Gastroesophageal sphincter (tissue), 4 donors: ENCODE measurements at places on chromosomes 7 and 10. TPM values are rescaled to one million over a fixed set of nuclear protein-coding genes. Genes with fewer than 3 reads are reported as not detected.

DNA sequence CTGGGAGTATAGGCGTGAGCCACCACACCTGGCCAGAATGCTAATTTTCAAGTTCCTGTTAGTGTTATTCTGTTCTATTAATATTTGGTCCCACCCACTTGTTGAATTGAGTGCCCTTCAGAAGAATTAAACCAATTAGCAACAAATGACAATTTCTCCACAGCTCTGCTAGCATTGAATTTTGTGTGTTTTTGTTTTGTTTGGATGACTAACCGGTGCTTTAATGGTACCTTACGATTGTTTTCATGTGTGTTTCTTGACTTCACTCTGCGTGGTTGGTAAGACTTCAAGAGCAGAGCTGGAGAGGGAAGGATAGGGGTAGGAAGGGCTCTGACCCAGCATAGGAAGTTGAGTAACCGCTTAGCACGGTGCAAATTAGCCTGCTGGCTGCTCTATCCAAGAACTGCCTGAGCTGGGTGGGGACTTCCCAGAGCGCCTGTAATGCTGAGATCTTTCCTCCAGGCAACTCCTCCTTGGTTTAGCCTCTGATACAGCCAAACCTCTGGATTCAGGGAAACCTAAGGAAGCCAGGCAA lies 4.6 kb downstream of the ARPC1B start:
- ATAC-seq = peak; percentile 84

DNA sequence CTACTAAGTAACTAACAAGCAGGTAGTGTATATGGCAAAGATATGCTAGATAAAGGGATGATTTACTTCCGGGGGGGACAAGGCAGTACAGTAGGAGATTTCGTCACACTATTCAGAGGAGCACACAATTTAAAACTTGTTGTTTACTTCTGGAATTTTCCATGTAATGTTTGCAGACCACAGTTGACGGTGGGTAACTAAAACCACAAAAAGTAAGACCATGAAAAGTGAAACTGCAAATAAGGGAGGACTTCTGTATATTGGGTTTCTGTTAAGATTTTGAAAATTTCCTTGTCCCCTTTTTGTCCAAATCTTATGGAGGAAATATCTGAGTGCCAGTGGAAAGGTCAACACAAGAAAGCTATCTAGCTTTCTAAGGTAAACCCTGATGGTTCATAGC lies 170.0 kb downstream of the ELAPOR2 start:
- no peak for ATAC-seq

- no peak for ATAC-seq
Measured at GRCh38 chr7:36726311-36726710, 2.0 kb upstream of the AOAH start.

GRCh38 chr10:101969412-101969922 lies 86.5 kb downstream of the ARMH3 start:
- no peak for ATAC-seq

DNA sequence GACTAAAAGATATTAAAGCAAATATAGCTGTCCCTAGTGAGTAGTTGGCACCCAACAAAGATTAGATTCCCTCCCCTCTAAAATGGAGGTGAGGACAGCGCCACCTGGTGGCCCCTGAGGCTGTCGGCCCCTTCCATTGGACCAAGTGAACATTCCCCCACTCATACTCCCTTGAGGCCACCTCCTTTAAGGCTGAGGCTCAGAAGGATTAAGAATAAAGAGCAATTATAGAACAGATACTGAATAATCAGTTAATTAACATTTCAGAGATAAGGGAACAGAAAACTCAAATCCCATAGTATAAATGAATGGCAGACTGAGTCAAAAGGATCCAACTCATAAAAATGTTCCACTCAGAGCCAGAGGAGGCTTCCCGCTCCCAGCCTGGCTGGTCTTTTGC lies 130.4 kb upstream of the GHITM start:
- no peak for ATAC-seq

- no peak for ATAC-seq
Measured at GRCh38 chr10:95309958-95310357, 19.2 kb upstream of the PDLIM1 start.

DNA sequence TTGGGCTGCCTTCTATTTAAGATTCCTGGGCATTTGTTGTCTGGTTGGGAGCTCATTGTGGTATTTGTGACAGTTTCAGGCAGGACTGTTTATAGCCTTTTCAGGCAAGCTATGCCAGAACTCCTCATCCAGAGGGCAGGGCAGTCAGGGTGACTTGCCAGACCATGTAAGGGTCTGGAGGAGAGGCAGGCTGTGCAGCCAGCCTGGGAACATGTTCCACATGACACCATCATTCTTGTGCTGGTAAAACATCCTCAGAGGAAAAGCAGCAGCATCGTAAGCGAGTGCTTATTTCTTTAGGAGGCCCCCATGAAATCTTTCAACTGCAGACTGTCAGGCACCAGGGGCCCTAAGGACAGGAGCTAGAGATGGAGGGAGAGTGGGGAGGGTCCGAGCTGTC lies 44.0 kb upstream of the SORBS1 start:
- ATAC-seq = peak; percentile 77

GRCh38 chr7:17412883-17413282 lies 114.4 kb downstream of the AHR start:
- ATAC-seq = no peak

GRCh38 chr7:50595491-50596102 lies 30.4 kb upstream of the DDC start:
- ATAC-seq = peak; percentile 55

GRCh38 chr10:105239311-105240219 lies 598.5 kb downstream of the SORCS3 start:
- no peak for ATAC-seq

DNA sequence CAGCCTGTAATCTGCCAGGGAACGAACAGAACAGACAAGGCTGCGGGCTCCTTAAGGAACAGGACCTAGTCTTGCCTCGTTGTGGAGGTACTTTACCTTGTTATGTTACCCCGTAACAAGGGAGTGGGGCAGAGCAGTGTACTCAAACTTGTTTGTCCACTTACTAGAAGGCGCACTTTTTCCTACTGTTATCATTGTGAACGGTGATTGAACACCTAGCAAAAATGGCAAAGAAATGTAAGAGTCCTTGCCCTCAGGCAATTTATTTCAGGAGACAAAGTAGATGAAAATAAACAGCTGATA lies 620 bp upstream of the IMPDH1 start:
- no peak for ATAC-seq

- ATAC-seq = no peak
Measured at GRCh38 chr10:34254596-34254995, 560.5 kb downstream of the PARD3 start.

Gene NUTM2A
- 2.2 TPM for total RNA-seq

Gene MAP3K8
- total RNA-seq = 18.4 TPM

Gene CFAP43
- total RNA-seq = 0.16 TPM

Gene CDC14C
- total RNA-seq = not detected

Gene IGFBP3
- 167 TPM for total RNA-seq

Gene TMEM229A
- total RNA-seq = not detected

Gene MMD2
- not detected for total RNA-seq

Gene PLAU
- total RNA-seq = 1.1 TPM
